Right renal cortex interstitium (tissue), 3 donors: ENCODE measurements at places on chromosomes 7 and 10.

DNA sequence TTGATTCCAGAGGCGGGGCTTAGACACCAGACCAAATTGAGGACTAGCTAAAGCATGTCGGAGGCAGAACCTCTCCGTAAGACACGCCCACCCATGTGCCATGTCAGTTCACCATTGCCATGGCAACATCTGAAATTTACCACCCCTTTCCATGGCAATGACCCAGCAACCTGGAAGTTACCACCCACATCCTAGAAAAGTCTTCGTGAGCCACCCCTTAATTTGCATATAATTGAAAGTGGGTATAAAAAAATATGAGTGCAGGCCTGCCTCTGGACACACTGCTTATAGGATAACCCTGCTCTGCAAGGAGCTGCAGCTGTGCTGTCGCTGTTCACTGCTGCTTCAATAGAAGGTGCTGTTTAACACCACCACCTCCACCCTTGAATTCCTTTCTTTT is 28.0 kb downstream of the TMEM270 start:
- DNase-seq, result no peak

DNA sequence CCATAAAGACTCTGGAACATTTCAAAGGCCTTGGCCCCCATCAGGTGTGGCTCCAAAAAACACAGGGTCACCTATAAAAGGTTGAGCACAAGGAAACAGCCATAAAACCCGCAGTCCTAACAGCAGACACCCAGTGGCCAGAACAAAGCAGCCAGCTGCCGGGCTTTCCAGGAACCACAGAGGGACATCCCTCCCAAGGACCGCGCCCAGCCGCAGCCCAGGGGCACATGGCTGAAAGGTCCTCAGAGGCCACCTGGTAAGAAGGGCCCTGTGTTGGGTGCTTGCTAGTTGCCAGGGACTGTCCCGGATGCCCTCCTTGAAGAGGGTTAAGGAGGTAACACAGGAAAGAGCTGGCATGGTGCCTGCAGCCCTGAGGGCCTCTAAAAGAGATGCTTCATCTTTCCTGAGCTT is 32.7 kb downstream of the KCNMA1 start:
- no peak for DNase-seq

GRCh38 chr7:148304083-148304335 is 286.6 kb upstream of the C7orf33 start:
- DNase-seq, result no peak

- DNase-seq, result no peak
These were observed 104.0 kb upstream of the PRR15 start for GRCh38 chr7:29459589-29459988.

- no peak for DNase-seq
These were observed 21.9 kb downstream of the WIPI2 start for GRCh38 chr7:5211730-5212482.

- DNase-seq, result no peak
These were observed 50.4 kb upstream of the PPP2R2D start for GRCh38 chr10:131850383-131850870.

GRCh38 chr10:101827919-101828600 is 9.8 kb upstream of the OGA start:
- no peak for DNase-seq

- no peak for DNase-seq
These were observed 36.7 kb downstream of the CFAP46 start for GRCh38 chr10:132905661-132906060.

- DNase-seq, result no peak
These were observed 7.3 kb downstream of the FGFBP3 start for GRCh38 chr10:91901784-91902677.

DNA sequence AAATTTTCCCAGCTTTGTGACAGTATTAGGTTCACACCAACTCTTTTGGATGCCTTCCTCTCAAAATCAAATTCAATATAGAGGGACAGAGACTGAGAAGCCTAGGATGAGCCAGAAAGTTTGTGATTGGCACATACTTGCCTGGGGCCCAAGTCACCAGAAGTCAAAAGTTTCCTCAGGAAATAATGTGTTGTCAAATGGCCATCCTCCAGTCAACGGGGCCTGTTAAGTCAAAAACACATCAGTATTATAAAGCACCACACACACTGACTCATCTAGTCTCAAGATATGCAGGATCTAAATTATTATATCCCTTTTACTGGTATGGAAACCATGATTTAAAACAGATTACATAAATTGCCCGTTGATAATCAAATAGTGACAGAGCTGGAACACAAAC is 158.1 kb downstream of the AHR start:
- DNase-seq, result no peak

DNA sequence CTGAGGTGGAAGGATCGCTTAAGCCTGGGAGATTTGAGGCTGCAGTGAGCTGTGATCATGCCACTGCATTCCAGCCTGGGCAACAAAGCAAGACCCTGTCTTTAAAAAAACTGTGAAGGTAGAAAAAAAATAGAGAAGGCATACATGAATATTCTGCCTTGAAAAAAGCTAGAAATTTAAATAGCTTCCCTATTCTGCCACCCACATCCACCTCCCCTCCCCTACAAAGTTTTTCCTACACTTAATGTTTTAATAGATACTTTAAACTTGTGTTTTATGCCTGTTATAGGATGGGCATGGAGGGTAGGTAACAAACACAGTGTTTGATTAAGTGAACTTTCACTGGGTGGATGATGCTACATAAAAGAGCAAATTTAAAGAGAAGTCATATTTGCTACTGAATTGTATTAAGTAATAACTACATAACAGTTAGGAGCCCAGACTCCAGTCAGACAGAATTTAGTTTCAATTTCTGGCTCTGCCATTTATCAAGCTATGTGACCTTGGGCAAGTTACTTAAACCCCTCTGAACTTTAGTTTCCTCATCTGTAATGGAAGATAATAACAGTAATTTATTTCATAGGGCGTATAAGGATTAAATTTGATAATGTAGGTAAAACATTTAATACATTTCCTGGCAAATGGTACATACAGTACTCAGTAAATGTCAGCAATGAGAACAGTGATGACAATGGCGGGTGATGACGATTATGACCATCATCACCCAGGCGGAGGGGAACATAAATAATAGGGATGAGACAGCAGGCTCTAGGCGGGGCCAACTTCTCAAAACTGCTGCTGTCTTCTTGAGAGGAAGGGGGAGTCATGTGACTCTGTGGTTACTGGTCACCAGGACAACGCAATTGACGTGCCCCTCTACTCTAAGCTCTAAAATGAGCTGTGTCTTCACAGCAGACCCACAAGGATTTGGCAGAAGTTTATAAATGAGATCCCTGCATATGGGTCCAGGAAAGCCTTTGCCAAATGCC is 15.8 kb downstream of the DNMBP start:
- no peak for DNase-seq

DNA sequence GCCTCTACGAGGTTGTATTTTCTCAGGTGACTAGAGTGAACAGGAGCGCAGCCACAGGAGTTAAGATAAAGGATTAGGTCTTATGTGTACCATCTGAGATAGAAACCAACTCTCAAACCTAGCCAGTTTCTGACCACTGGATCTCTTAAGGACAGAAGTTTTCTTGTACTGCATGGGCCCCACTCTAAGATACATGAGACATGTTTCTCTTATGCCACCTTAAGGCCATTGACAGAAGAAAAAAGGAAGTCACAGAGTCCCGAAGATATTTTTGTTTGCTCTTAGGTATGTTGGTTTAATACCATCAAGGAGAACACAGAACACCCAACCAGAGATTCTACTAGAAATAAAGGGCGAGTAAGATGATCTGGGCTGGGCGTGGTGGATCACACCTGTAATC is 335.8 kb downstream of the FRMD4A start:
- no peak for DNase-seq

GRCh38 chr7:151459726-151460473 is 20.0 kb upstream of the CRYGN start:
- DNase-seq, result peak; percentile 88

DNA sequence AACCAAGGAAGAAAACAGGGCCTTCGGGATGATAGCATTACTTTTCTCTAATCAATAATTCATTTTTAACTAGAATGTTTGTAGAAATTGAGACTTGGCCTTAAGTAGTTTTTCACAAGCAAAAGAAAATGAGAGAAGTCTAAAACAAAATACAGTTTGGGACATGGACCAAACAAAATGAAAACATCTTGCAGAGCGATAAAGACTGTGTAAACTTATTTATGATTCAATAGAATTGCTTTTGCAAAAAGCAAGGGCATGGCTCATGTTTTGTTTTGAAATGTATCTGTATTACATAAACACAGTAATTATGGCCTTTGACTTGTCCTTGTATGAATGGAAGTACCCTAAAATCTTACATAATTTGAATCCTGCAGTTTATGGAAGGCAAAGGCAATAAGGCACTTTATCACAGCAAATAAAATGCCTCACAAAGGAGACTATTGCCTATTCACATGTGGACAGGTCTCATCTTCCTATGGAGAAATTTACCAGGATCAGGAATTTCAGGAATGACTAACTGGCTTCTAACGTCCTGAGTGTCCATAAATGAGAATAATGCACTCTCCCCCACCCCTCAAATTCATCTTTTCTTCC is 295.2 kb downstream of the PTEN start:
- no peak for DNase-seq

DNA sequence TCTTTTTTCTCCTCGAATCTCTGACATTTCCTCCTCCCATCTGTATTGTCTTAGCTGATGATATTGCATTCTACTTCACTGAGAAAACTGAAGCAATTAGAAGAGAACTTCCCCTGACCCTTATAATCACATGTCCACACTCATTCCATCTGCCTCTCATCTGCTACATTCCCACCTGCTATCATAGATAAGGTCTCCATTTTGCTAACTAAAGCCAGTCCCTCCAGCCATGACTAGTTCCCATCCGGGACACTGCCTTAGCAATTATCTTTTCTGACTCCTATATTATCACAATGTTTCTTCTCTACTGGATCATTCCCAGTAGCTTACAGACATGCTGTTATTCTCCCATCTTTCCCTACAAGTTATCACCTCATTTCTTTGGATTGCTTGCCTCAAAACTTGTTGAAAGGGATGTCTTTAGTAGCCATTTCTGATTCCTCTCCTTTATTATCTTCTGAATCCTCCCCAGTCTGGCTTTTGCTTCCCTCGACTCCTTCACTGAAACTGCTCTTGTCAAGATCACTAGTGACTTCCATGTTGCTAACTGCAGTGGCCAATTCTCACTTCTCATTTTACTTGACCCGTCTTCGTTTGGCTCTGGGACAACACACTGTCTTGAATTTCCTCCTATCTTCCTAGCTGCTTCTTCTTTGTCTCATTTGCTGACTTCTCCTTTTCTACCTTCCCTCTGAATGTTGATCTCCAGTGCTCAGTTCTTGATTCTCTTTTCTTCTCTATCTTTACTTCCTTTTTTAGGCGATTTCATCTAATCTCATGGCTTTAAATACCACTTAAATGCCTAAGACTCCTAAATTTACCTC is 35.9 kb downstream of the FZD1 start:
- DNase-seq, result no peak

DNA sequence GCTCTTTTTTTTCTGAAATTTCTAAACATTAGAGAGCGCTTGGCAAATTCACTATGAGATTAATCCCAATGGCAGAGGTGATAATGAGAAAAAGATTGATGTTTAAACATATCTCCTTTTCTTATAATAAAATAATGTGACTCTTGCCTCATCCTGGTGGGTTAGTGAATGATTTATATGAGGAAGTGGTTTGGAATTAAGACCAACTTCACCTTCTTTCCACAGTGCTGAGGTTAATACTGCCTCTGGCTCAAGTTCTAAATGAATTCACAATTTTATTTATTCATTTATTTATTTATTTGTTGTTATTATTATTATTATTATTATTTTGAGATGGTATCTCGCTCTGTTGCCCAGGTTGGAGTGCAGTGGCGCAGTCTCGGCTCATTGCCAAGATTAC is 40.5 kb upstream of the ADO start:
- DNase-seq, result no peak

DNA sequence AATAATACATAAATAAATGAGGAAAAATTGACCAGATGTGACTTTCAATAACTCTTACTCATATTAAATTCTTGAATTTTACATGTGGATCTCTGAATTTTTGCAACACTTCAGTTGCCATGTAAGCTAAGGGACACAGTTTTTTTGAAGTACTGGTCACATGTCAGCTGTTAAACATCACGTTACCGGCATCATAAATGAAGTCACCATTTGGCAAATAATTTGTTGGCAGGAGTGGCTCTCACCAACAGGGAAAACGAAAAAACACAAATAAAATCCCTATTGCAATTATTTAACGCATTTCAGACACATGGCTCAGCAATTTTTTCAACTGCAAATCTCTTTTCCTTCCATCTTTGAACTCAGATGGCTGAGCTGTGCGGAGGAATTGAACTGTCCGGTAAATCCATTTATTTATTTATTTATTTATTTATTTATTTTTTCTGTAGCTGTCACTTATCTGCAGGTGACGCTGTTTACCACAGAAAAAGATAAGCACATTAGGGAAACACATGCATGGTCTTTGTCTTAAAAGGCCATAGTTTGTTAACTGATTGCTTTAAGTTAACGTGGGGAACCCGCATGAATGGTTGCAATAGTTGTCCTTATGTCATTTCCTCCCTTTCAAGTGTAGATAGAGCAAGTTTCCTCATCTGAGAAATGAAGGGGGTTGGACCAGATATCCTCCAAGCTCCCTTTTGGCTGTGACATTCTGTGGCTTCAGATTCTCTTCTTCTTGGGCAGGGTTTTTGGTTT is 64.7 kb upstream of the JAZF1 start:
- DNase-seq, result no peak

- no peak for DNase-seq
These were observed 406 bp downstream of the CBLL1 start for GRCh38 chr7:107744345-107744750.

DNA sequence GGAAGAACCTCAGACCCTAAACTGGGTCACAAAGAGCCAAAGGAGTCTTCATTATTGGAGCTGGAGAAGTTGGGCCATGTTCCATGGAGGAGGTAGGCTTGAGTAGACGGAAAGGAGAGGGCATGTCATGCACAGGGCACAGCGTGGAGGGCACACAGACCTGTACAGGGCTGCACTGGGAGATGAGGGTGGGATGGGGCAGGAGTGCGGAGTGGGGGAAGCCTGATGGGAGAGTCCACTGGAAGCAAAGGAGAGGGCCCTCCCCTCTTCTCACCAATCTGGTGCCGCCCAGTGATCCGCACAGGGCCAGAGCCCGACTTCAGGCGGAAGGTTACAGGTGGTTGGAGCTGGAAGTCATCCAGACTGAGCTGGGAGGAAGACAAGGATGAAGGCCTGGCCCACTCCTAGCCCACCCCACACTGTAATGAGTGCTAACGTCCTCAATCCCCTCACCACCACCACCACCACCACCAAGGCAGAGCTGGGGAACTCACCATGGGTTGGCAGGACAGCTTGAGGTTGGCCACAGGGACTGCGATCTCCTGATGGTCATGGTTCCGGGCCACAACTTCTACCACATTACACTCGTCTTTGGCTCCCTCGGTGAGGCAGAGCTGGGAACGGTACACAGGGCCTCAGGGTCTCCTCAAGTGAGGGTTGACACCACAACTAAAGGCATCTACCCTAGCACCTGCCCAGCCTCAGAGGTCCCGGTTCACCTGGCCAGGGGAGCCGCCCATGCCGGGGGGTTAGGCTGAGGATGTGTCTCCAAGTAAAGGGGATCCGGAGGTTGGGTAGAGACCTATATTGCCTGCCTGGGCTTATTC is 1.0 kb downstream of the NPM3 start:
- DNase-seq, result no peak

- no peak for DNase-seq
These were observed 24.5 kb downstream of the MTPAP start for GRCh38 chr10:30324448-30325110.

GRCh38 chr7:2953588-2954407 is 89.9 kb downstream of the CARD11 start:
- no peak for DNase-seq
